ENCODE measurements at places on chromosomes 12 and 14. TPM values are rescaled to one million over a fixed set of nuclear protein-coding genes. Genes with fewer than 3 reads are reported as not detected.

DNA sequence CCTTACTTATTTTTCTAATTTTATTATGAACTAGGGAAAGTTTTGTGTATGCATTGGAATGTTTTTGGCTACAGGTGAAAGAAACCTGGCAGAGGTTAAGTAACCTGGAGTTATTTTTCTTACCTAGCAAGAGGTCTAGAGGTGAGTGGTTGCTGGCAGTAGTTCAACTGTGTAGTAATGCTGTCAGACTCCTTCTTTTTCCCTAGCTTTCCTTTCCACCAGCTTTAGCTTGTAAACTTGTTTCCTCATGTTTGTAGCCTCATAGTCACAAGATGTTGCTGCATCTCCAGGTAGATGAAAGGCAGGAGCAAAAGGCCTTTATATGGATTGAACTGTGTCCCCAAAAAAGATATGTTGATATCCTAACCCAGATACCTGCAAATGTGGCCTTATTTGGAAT, 105.1 kb upstream of the AMIGO2 start:
- H3K4me3 ChIP-seq = no peak overlapping the region

DNA sequence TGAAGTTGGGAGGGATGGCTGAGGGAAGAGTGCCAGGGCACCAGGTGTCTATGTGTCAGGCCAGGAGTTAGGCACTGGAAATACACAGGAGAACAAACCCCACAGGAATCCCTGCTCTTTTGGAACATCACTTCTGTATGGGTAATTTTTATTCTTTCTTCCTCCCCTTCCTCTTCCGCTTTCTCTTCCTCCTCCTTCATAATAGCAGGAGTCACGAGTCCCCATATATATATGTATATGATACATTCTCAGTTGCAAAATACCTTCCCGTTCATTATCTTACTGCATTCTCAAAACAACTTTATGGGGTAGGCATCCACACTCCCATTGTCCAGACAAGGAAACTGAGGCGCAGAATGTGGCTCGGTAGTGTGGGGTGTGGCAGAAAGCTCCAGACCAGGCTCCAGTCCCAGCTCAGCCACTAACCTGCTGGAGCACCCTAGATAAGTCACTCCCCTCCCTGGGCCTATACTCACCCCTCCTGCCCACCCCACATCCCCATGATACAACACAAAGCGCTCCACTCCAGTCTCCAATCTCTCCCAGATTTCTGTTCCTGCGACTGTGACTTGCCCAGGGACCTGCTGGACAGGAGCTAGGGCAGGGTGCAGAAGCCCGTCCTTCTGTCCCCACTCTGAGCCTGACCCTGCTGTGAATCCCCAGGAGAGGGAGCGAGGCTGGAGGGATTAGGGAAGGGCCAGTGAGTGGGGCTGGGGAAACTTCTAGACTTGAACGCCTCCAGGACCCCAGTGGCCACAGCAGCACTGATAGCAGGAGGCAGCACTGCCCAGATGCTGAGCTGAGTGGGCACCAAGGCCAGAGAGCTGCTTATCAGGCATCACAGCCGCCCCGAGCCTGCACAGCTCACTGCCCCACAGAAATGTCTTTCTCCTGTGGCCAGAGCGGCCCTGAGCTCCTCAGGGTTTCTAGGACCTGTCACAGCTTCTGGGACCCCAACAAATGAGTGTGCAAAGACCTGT, 1.4 kb upstream of the AQP2 start:
- H3K27me3 ChIP-seq = peaks cover 3% of the 10 kb centered on the region
- H3K4me3 ChIP-seq = no peak overlapping the region
- DNase-seq = no peak
- no peak overlapping the region for H3K27ac ChIP-seq
- peaks cover 9% of the 10 kb centered on the region for H3K4me1 ChIP-seq
- H3K36me3 ChIP-seq = no peaks in the 10 kb centered on the region

GRCh38 chr12:117352206-117352605, 9.2 kb downstream of the NOS1 start:
- no peaks in the 10 kb centered on the region for H3K36me3 ChIP-seq
- no peak overlapping the region for H3K4me3 ChIP-seq

Gene ACSM4
- not detected for polyA plus RNA-seq

GRCh38 chr14:56119201-56119981, 1.2 kb downstream of the PELI2 start:
- H3K4me3 ChIP-seq = peak overlapping the region; percentile 52
- peak; percentile 32 for DNase-seq
